Left cardiac atrium (tissue), 4 donors: ENCODE measurements at places on chromosomes 1 and 21. TPM values are rescaled to one million over a fixed set of nuclear protein-coding genes. Genes with fewer than 3 reads are reported as not detected.

Gene TRIM58
- total RNA-seq = 0.60 TPM

Gene OLFML3
- 18.8 TPM for total RNA-seq

DNA sequence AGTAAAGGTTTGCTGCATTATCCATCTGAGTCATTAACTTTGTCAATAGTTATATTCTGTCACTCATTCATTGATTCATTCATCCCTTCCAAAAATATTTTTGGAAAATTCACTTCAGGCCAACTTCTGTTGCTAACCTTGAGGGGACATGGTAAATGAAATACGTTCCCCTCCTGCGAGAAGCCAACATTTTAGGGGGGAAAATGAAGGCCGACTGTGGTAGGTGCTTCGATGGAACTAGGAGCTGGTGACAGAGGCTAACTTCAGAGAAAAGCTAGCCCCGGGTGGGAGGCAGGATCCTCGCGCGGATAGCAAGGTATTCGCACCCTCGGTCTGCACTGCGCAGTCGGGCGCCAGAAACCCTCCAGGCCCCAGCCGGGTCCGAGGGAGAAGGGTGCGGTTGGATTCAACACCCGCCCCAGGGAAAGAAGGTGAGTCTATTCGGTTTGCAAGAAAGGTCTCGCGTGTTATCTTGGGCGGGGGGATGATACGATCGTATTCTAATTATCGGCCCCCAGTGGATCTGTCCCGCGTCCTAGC is 646 bp upstream of the RRP15 start:
- no peak for DNase-seq

DNA sequence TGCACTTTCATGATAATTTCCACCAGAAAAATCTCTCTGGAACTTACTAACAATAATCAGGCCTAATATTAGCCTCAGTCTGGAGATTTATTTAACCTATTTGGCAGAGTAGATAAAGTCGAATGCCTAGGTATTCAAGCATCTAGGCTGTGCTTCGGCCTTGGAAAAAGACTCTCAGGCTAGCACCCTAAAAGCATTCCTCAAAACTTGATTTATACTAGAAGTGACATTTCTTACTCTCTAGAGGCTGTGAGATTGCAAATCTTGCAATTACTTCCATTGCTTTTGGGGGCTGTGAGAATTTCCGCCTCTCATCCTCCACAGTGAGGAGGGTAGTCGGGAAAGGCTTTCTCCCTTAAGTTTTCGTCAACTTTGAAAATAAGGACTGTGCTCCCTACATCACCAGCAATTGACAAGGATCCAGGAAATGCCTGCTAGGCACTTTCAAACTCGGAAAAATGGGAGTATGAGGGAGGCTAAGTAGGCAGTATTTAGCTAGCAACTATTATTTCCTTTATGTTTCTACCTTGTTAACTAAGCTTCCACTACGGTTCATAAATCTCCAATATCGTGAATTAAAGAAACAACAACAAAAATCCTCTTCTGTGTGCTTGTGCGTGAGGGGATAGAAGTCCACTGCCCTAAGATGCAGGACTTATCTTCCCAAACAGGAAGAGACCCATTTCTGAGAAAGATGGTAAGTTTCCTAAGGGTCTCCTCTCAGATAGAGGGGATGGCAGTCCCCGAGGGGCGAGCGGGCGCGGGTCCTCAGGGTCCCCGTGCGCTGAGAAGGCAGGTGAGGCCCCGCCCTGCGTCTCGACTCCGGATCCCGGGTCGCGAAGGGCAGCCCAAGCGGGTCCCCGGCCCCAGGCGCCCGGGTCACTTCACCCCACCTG is 1.1 kb upstream of the LMO4 start:
- no peak for DNase-seq

DNA sequence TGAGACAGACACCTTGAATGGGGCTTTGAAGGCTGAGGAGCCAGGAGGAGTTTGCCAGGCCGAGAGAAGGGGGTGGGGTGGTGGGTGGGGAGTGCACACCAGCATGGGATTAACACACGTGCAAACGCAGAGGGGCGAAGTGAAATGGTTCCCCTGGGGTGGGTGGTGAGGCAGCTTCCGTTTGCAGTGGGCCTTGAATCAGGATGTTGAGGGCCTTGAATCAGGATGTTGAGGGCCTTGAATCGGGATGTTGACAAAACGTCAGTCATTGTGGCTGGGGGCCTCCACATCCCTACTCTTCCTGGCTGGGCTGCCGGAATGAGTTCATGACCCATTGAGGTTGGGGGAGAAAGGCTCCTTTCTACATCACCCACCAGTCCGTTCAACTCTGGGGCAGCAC is 16.6 kb downstream of the LDLRAP1 start:
- no peak for DNase-seq

DNA sequence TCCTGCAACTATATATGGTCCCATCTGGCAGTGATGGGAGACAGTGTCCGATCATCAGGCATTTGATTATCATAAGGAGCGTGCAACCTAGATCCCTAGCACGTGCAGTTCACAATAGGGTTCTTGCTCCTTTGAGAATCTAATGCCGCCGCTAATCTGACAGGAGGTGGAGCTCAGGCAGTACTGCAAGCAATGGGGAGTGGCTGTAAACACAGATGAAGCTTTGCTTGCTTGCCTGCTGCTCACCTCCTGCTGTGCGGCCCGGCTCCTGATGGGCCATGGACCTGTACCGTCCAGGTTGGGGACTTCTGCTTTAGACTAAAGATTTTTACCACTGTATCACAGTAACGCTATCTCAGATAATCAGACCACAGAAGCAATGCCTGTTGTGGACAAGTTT is 63.8 kb downstream of the TGFB2 start:
- no peak for DNase-seq
